ENCODE measurements at places on chromosomes 2 and 18.

DNA sequence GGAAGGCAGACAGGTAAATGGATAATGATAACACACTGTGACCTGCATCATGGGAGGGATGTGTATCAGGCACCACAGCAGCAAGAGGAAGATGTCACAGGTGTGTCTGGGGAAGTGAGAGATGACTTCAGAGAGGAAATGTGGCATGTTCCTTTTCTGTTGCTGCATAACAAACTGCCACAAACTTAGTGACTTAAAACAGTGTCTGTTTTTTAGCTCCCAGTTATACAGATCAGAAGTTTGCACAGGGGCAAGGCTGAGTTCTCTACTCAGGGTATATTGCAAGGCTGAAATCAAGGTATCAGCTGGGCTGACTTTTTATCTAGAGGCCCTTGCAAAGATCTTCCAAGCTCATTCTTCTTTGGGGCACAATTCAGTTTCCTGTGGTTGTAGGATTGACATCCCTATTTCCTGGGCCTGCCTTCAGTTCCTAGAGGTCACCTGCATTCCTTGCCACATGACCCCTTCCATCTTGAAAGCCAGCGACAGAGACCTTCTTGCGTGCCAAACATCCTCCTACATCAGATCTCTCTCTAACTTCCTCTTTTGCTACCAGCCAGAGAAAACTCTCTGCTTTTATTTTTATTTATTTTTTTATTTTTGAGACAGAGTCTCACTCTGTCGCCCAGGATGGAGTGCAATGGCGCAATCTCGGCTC is 2.1 kb upstream of the MAP3K2 start:
- DNase-seq = no peak

DNA sequence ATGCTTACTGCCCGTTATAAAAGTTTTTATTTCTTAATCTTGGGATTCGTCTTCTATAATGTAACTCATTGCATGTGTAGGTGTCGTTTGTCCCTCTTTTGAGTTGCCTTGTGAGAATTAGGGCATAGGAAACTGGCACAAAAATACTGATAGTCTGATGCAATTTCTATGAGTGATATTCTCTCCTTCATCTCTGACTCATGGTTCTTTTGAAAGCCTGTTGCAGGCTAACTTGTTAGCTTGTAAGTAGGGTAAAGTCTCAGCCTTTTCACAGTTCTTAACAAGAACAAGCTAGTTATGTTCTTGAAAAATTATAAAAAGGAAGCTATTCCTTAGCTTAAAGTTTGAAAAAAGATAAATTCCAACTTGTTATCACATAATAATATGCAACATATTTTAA is 1085.4 kb upstream of the NRXN1 start:
- DNase-seq = no peak

DNA sequence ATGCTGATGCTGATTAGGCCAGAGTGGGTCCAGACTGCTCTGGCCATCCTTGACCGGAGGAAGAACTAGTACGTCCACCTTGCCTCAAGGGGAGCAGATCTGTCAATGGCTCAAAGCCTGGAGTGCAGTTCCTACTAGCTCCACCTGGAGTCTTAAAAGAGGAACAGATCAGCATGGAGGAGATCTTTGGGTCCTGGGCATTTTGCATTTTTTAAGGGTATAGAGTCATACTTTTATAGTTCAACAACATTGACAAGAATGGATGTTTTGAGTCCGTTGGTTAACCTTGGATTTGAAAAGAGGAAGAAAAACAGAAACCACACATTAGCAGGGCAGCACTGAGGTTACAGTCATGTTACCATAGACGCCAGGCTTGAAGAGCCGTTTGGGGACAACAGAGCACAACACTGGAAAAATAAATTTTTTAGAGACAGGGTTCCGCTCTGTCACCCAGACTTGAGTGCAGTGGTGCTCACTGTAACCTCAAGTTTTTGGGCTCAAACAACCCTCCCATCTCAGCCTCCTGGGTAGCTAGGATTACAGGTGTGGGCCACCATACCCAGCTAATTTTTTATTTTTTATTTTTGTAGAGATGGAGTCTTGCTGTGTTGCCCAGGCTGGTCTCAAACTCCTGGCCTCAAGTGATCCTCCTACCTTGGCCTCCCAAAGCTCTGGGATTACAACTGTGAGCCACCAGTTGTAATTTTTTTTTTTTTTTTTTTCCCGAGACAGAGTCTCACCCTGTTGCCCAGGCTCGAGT is 78.5 kb downstream of the PRKCE start:
- no peak for DNase-seq

- no peak for DNase-seq
Measured at GRCh38 chr2:198008230-198008629, 203.8 kb downstream of the PLCL1 start.

DNA sequence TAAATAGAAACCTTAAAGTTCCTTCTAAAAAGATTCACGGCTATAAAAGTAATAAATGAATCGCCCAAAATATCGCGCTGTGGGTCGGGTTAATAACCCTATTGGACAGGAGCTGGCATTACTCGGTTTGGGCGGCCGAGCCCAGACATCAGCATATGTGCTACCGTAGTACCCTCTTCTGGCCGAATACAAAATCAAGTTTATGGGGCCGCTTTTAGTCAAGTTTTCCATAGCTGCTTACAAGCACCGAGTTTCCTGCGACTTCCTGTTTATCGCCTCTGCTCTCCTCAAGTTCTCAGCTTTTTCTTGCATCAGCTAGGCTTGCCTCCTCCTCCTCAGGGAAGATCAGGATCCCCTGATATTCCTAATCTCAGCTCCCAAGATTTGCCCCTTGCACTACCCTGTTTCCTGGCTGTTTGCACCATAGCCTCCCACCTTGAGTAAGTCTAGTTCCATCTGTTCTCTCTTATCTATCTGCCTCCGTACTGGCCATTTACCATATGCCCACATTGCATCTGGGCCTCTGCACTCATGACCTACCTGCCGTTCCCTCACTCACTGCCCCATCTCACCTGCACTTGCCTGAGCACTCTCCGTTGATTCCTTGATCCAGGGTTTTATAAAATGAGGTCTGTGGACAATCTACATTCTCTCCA is 56.1 kb downstream of the SLC35F5 start:
- no peak for DNase-seq

DNA sequence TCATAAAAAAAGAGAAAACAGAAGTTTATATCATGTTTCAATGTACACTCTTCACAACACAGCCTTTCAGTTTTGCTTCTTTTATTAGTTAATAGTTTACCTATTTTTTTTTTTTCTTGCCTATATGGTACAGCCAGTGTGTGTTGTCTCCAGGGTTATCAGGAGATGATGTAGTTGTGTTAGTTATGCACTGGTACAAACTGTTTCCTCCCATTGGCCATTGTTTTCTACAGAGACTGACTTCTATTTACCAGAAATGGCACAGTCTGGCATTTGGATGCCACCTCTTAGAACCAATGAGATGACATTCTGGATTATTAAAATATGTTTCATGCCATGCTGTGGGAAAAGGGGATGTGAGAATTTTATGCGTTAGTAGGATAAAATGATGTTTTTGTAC is 339.4 kb downstream of the PLCL1 start:
- DNase-seq = no peak

GRCh38 chr2:135709992-135710391 is 31.7 kb upstream of the UBXN4 start:
- DNase-seq = peak; percentile 52

All from EL (cell line).